ENCODE measurements at places on chromosomes 5 and 9.

GRCh38 chr5:141155540-141156374 is 5.9 kb downstream of the PCDHB6 start:
- no peak for DNase-seq

GRCh38 chr9:133538176-133538575 is 3.7 kb downstream of the ADAMTSL2 start:
- no peak for DNase-seq

DNA sequence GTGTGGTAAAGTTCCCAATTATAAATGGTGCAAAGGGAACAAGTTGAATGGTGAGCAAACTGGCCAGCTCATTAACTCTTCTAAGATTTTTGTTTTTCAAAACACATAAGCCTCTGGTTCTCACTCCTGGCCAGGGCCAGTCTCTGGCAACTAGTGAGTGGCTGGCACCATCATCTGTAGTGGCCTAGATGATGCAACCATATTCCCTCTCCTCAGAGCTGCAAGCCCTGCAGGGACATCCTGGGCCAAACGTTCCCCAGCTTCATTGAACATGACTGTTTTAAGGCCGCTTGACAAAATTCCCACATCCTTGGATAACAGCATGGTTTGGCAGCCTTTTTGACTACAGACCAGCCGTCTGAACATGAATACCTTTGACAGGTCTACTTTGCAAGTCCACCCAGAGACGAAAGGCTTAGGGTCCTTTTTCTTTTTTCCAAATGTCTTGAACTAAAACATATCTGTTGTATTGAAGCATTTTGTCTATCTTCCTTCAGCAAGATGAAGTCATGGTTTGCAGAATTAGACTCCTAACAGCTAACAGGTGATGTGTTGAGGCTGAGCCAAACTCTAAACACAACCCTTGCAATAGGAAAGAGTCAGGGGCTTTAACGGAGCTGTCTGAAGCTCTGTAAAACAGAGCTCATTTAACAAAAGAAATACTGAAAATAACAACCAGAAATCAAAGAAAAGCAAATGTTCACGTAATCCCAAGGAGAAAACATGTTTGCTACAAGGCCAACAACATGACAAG is 23.8 kb downstream of the MACROH2A1 start:
- DNase-seq, result no peak

DNA sequence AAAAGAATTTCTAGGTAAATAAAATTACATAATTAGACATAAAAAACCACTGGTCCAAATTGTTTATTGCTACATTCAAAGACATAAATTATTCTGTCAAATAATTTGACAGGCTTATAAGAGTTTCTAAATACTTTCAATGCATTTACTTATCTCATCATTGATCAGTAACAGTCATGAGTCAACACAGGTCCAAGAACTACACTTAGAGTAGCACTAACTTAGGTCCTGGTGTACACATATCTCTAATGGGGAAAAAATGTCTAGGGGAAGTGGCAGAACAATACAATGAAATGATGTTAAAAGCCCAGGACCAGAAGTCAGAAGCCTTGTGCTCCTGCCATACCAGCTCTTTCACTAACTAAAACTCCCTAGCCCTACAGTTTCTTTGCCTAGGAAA is 96.5 kb upstream of the SLCO6A1 start:
- DNase-seq, result no peak

GRCh38 chr9:104494808-104495207 is 9.3 kb upstream of the OR13F1 start:
- DNase-seq, result peak; percentile 14

DNA sequence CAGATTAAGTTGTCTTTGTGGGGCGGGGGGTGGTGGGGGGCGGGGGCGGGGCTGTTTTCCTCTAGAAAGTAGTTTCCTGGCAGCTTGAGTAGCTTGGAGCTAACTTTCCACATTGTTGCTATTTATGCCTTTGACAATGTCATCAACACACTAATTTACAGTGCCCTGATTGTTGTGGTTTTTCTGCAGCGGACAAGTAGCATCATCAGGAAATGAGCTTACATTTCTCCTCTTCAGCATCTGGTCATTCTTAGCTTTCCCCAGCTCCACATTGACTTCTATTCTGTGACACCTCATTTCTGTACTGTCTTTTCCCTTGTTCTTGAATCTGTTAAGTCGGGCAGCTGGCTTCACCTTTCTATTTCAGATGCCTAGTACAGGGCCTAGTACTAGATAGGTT is 112.3 kb upstream of the RAD23B start:
- no peak for DNase-seq
